ENCODE measurements at places on chromosomes 16 and 17.

- no peak for DNase-seq
Observed at GRCh38 chr16:4319454-4320421, 3.9 kb downstream of the GLIS2 start.

- no peak for DNase-seq
Observed at GRCh38 chr17:47992216-47992615, 21.3 kb downstream of the CDK5RAP3 start.

DNA sequence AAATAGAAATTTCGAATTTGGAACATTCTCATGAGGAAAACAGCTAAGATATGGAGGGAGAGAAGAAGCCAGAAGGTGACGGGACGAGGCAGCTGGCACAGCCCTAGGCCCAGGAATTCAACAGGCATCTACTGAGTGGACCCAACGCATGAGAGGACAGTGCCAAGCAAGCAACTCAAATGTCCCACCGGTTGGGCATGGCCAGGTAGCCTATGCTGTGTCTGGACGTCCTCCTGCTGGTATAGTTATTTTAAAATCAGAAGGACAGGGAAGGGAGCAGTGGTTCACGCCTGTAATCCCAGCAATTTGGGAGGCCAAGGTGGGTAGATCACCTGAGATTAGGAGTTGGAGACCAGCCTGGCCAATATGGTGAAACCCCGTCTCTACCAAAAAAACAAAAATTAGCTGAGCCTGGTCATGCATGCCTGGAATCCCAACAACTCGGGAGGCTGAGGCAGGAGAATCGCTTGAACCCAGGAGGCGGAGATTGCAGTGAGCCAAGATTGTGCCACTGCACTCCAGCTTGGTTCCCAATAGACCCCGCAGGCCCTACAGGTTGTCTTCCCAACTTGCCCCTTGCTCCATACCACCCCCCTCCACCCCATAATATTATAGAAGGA lies 2.0 kb downstream of the GH1 start:
- DNase-seq = no peak

- no peak for DNase-seq
Observed at GRCh38 chr17:44932787-44933097, 14.8 kb downstream of the KIF18B start.
